Immature natural killer cell (primary cell): ENCODE measurements at places on chromosomes 16 and 17.

DNA sequence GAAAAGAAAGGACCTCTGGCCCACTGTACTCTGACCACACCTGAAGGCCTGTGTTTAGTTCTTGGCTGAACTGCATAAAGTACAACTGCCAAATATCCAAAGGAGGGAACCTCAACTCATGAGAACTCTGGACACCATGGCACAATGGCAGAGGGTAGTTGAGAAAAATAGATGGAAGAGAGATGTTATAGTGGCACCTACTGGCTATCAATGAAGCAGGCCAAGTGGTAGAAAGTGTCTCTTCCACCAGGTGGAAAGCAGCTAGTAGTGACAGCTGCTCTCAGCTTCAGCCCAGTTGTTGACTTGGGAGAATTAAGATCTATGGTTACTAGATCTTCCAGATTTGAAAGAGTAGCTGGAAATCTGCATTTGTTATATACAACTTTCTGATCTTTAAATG, 3.2 kb downstream of the MED31 start:
- no peak for DNase-seq

DNA sequence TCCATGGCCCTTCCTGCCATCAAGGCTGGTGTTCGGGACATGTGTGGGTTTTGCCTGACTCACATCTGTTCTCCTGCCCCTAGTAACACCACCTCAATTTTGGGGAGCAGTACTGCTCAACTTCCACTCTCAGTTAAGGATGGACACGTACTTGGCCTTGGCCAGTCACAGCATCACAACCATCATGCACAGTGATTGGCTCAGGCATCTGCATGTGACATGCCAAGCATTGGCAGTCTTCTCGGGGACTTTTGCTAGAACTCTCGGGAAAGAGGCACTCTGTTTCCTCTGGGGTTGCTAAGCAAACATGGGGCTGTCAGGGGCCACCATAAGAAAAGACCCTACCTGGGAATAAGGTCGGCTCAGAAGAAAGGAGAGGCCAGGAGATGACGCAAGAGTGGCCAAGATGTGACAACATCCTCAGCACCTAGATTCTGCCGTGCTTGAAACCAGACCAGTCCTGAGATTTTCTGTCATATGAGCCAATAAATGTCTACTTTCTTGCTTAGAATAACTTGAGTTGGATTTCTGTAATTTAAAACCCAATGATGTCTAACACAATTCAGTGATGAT, 11.9 kb upstream of the KDM8 start:
- DNase-seq, result no peak

DNA sequence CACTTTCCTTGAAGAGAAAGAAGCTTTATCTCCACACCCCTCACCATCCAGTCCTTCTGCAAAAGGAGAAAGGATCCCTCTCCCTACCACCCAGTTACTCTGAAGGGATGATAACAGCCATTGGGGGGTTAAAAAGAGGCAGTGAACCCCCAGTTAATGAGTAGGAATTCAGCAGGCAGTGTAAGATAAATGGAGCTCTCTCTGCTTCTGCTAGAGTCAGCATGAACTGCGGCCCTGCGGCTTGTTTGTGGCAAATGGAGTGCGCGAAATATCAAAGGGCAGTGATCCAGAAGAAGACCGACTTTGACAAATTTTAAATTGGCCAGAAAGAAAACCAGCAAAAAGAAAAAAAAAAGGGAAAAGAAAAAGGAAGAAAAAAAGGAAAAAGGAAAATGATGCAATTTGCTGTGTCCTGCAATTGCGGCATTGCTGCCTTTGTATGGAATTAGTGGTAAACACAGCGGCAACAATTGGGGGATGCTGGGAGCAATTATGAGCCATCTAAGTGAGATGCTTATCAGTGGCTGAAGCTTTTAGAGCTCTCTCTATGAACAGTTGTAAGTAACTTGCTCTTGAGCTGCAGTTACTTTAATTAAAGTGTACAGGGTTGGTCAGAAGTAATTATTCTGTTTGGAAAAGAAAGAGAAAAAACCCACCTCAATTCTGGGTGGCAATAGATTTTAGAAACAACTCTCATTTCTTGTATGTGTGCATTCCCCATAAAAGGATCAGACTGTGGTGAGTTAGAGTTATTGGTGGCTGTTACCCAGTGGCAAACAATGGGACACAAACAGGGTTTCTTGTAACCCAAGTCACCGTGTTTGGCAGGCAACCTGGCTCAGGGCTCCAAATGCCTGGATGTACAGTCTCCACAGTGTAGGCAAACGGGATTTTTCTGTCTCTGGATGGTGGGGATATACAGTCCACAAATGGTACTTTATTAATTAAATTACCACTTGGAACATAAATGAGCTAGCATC, 161.3 kb downstream of the AATF start:
- no peak for DNase-seq

DNA sequence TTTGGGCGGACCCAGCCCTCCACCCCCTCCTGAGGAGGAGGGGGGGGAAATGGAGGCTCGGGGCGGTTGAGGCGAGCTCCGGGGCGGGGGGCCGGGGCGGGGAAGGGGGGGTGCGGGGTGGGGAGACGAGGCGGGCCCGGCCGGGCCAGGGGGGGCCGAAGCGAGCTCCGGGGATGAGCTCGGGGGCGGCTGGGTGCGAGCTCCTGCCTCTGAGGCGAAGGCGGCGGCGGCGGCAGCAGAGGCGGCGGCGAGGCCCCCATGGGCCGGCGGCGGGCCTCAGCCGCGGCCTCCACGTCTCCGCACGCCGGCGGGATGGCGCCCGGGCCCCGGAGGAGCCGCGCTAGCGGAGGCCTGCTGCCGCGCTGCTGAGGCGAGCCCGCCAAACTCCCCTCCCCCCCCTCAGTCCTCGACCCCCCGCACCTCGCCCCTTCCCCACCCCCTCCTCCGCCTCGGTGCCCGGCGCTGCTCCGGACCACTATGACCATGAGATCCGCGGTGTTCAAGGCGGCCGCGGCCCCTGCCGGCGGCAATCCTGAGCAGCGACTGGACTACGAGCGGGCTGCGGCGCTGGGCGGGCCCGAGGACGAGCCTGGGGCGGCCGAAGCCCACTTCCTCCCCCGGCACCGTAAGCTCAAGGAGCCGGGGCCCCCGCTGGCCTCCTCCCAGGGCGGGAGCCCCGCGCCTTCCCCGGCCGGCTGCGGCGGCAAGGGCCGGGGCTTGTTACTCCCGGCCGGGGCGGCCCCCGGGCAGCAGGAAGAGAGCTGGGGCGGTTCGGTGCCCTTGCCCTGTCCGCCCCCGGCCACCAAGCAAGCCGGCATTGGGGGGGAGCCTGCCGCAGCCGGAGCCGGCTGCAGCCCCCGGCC, 596 bp downstream of the MSL1 start:
- DNase-seq, result peak; percentile 32

DNA sequence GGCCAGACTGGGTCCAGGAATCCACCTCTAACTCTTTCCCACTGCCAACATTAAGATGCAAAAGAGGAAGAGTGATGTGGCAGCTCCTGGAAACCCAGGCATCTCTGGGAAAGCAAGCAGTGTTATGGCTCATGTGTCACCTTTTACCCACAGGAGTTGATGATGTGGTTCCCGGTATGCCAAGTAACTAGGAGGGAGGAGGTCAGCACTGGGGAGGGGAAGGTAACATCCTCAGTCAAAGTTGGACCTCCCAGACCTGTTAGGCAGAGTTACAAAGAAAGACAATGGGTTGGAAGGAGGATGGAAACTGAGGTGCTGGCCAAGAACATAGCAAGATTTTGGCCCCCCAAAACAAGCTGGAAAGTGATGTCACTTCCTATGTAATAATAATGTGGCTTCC, 11.4 kb downstream of the KRABD2 start:
- no peak for DNase-seq

- no peak for DNase-seq
Observed at GRCh38 chr16:88303890-88304819, 78.6 kb upstream of the ZNF469 start.

DNA sequence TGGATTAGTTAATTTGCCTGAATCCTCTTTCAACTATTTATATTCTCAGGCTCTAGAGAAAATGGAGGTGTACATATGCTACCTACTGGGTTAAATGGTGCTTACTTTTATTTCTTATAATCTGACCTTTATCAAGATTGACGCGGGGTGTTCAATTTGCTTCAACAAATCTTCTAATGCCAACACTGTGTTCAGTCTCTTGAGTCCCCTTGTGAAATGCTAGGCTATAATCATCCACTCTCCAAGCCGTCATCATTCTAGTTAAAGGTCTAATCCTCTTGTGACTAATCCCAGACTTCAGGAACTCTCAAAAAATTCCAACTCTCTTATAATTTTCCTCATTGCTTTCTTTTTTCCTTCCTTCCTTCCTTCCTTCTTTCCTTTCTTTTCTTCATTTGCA, 1396.2 kb downstream of the CDH8 start:
- no peak for DNase-seq

DNA sequence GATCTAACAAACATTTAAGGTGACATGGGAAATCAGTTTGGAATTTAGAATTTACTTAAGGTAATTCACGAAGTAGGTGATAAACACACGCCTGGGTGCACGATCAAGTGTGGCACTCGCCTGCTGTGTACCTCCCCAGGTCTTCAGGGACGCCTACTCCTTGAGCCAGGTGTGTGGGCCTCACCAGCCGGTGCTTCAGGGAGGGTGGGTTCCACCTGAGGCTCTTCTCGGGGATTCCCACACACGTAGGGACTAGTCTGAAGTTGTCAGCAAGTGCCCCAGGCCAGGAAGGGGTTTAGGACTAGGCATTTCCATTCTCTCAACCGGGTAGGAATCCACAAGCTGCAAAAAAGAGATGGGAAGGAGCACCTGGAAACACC, 9.8 kb upstream of the NAT9 start:
- DNase-seq, result no peak

- DNase-seq, result no peak
Observed at GRCh38 chr16:58793366-58793765, 59.2 kb upstream of the GOT2 start.

GRCh38 chr16:84995663-84996062, 15.7 kb downstream of the ZDHHC7 start:
- DNase-seq, result no peak

GRCh38 chr17:42130310-42130936, 7.8 kb downstream of the HSPB9 start:
- no peak for DNase-seq

GRCh38 chr17:76469991-76470739, 2.8 kb downstream of the AANAT start:
- DNase-seq, result no peak

DNA sequence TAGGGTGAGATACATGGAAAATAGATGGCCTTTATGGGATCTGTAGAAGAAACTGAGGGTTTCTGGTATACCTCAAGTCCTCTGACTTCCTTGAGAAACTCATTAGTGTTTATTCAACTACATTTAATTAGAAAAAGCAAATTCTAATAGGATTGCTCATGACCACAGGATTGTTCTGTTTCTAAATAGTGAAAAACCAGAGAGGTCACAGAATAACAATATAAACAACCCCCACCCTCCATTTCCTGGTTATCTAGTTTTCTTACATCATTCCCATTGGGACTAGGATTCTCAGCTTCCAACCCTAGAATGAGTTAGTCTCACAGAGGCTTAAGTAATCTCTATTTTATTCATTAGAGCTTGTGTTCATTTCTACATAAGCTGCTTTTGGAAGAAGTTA, 30.0 kb downstream of the SF3B3 start:
- no peak for DNase-seq

DNA sequence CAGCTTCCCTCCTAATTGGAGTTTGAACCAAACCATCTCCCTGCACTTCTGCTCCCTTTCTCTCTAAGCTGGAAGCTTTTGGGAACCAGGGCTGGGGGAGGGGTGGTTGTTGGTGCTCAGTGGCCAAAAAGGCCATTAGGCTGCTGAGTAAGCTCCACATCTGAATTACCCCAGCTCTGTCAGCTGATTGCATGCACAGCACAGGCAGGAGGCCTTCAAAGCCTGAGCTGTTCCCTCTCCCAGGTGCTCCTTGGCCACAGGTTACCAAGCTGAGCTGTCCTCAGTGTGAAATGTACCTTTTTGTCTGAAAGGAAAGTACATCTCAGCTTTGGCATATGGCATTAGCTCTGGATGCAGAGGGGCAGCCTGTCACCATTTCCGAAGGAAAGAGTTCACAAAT, 6.2 kb upstream of the TBKBP1 start:
- no peak for DNase-seq

DNA sequence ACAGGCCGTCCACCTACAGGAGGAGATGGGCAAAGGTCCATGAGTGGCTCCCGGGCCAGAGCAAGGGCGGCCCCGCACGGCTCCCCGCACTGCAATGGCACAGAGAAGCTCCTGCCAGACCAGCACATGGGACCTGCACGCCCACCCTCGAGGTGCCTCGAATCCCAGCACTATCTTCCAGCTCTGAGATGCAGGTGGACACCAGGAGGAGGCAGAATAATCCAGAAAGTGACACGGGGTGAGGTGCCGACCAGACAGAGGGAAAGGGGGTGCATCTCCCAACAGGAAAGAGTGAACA, 26.5 kb upstream of the C16orf95 start:
- no peak for DNase-seq

DNA sequence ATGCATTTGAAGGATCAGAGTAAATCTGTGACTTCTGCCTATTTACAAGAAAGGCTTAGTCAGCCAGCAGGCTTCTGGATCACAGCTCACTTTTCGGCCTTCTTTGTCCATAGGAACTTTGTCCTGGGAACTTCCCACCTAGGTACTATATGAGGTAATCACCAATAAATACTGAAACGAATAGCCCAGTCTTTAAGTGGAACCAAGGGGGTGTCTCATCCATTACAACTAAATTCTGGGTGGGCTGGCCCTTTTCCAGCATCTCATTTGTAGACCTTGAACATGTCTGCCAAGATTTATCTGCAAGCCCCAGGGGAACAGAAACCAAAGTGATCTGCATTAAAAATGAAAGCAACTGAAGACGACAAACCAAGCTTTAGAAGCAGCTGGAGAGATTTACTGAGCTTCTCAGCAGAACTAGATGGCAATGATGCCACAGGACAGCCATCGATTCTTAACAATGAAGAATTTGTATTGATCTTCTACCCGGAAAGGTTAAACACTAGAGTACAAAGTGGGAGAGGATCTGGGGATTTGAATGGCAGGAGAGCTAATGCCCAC, 55.5 kb downstream of the SNX11 start:
- DNase-seq, result no peak

DNA sequence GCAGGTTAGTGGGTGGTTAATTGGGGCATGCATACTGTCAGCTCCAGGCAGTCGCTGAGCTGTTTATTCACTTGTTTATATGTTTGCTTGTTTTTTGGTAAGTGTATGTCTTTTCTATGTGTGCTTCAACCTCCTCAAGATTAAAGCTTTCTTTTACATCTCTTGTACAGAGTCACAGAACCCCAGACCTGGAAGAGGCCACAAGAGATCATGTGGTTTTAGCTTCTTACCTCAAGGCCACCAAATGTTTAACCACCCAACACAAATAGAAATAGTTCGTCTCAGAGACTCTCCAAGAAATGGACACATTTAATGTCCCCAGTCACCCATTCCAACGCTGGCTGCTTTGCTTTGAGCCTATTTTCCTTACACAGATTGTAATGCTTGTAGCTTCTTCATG, 11.8 kb upstream of the TMEM98 start:
- DNase-seq, result no peak
